ENCODE measurements at places on chromosomes 3 and 15.
A peak's percentile ranks its signal among the peaks of the same experiment; 100 is the strongest.

DNA sequence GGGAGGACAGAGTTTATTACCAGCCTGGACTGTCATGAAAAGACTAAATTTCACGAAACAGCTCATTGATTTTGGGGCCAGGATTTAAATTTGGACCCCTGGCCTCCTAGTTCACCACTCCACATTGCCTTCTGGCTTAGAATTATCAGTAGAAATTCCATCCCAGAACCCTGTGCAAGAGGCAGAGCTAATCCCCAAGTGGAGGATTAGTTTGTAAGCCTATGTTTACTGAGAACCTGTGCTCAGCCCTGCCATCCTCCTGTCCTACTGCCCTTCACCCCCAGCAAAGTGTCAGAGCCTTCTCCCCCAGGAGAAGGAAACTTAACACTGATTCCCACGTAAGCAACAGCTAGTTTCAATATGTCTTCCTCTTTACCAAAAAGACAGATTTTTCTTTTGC lies 99.4 kb downstream of the SST start:
- no peak for DNase-seq

DNA sequence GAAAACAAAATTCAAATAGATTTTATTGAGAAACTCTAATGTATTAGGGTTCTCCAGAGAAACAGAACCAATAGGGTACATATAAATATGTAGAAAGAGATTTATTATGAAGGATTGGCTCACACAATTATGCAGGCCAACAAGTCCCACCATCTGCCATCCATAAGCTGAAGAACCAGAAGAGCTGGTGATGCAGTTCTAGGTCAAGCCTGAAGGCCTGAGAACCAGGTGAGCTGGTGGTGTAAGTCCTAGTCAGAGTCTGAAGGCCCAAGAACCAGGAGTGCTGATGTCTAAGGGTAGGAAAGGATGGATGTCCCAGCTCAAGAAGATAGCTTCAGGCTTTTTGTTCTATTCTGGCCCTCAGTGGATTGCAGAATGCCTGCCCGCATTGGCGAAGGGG lies 2.6 kb upstream of the NFKBIZ start:
- DNase-seq, result no peak

DNA sequence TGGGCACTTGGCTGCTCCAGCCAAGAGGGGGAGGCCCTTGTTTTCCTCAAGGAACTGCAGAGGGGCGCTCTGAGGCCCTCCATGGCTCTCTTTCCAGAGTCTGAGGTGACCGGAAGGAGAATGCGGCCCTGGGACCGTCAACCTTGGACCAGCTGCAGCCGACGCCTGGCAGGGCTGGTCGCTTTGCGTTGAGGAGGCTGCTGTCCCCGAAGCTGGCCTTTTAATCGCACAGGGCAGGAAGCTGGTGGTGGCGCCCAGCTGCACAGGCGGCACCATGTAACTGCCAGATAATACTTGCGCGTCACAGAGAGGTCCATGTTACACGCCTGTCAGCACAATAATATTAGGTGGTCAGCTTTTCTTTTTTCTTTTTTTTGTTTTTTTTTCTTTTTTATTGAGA lies 875 bp upstream of the HLTF start:
- DNase-seq, result no peak

DNA sequence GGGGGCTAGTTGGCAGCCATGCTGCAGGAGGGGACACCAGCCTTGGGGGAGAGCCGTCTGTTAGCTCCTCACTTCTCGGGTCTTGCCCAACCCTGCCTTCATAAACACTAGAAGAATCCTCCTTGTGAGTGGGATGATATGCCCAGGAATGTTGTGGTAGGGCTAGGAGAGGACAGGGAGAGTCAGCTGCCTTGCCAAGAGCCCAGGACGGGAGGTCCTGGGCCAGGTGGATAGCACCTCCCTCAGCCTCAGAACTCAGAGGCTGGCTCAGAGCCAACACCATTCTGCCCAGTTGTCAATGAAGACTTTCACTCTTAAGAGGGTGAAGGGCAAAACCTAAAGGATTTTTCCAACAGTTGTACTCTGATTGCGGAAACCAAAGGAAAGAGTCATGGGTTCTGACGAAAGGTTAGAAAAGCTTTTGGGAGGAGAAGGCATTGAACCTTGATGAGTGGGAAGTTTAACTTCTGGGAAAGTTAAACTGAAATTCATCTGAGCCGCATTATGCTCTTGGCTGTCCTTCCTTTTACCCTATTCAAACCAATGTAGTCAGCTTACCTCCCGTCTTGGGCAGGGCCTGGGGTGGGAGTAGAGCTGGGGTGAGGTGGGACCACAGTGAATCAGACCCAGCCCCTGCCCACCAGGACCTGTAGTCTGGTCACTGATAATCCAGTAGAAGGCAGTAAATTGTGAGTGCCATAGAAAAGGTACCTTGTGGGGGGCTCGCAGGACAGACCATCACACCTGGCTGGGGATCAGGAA lies 81.9 kb downstream of the FAM43A start:
- no peak for DNase-seq

DNA sequence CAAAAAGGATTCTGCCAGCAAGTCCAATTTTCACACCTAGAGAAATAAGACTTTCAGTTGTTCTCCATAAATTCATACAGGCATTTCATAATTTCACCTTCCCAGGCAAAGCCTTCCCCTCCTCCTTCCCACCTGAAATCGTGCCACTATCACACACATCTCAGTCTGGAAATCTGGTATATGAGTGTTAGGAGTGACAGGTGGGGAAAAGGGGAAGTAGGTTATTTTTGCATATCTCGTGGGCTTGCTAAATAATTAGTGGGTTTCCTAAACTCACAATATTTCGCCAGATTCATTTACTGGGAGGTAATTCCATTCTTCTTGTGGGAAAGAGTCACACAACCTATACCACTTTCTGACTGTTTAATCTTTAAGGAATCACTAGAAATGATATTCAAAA lies 7.4 kb downstream of the ALDH1A2 start:
- DNase-seq, result no peak

GRCh38 chr3:194102436-194102835 lies 33.5 kb upstream of the HES1 start:
- DNase-seq, result no peak

GRCh38 chr3:34218706-34219385 lies 420.4 kb downstream of the PDCD6IP start:
- no peak for DNase-seq

GRCh38 chr15:76840830-76841460 lies 64.2 kb downstream of the SCAPER start:
- DNase-seq, result no peak

DNA sequence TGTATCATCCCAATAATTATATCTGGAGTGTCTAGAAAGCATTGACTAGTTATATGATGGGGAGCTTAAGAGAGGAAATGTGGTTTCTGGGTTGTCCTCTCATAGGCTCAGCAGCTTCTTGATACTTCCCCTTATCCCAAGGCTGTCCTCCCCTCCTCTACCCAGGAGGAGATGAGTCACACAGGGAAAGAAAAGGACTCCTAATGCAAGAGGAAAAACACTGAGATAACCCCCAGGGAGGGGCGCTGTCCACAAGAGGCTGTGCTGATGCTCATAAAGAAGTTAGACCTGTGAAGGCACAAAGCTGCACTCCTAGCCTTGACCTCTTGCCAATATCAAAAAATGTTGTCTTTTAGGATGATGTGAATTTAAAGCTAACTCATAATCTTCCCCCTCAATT lies 28.8 kb upstream of the GYG1 start:
- no peak for DNase-seq

DNA sequence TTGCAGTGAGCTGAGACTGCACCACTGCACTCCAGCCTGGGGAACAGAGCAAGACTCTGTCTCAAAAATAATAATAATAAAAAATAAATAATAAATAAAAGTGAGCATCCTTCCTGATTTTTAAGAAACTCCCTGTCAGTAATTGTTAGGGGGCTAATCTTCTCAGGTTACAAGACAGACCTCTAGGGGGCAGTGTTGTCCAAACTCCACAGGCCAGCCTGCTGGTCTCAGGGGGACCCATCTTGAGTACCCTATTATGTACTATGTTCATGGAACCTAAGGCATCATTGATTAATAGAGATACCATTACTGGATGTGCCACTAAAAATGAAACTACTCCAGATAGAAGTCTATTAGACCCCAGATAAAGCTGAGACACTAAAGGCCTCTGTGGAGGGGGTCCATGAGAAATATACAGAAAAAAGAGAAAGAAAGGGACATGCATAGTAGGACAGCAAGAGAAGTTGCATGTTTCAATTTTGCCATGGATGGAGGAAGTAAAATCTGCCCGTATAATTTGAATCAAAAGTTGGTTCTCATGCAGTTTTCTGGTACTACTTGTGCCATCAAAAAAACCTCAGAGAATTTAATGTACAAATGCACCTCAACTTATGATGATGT lies 85.5 kb upstream of the CDV3 start:
- peak; percentile 68 for DNase-seq

DNA sequence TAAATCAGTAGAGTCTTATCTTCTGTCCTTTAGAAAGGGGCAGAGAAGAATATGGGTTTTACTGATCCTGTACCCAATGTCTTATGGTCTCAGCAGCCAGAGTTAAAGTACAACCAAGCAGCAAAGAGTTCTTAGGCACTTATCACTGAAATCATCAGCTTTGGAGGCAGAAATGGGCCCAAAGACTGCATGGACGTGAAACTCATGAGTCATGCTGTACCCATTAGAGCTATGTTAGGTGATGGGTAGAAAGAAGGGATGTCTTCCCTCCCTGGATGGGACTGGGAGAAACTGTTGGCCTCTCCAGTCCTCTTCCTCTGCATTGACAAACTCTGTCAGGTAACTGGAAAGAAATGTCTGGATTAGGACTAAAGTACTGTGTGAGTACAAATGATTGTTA lies 63.4 kb downstream of the EOMES start:
- no peak for DNase-seq

DNA sequence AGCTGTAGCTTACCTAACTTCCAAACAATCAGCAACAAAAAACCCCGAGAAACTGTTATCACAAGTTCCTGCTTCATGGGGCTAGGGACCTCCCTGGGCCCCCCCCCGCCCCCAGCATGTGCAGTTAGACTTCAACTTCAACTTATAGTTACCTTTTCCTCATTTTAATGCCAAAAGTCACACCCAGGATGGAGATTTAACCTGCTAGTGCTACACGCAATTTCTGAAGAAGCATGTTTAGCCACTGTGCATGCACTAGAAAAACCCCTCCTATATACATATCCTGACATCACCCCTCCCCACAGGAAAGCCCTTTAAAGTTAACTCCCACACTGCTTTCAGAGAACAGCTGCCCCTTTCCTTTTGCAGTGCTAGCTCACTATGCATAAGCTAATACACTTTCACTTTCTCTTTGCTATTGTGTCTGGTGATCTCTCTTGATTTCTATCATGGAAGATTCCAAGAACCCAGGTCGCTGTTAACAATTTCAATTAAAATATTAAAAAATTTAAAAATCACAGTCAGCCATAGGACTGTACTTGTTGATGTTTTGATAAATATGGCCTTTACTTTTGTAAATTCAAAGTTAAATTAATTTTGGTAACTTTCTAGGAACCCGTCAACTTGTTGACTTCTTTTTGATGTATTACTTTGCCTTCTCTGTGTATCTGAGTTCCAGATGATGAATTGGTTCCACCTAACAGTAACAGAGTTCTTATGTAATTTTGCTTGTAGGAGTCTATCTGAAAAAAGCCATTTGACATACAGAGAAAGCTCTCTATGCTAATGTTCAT lies 75.2 kb upstream of the ACAD9 start:
- peak; percentile 85 for DNase-seq

All from CD4-positive, alpha-beta T cell treated with Interleukin-15 for 4 hours (primary cell).